ENCODE measurements at places on chromosomes 13 and 19.

- DNase-seq: no peak
Measured at GRCh38 chr13:23180711-23181110, at the start of gene SGCG. SGCG (plus strand) TSS chr13:23180979; CDS start chr13:23203695, 22,716 bp downstream.

DNA sequence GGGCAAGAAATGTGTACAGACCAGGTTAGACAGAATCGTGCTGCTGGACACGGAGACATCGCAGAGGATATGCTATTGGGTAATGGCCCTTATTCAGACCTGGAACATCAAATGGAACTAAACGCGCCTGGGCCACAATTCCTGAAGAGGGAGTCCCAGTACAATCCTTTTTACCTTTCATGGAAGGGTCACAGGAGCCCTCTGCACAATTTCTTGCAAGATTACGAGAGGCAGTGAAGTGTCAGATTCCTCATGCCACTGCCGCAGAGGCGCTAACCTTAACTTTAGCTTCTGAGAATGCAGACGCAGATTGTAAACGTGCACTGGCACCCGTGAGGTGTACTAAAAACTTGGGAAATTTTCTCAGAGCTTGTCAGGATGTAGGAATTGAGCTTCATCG is 18.1 kb downstream of the CLEC4M start:
- DNase-seq: no peak

DNA sequence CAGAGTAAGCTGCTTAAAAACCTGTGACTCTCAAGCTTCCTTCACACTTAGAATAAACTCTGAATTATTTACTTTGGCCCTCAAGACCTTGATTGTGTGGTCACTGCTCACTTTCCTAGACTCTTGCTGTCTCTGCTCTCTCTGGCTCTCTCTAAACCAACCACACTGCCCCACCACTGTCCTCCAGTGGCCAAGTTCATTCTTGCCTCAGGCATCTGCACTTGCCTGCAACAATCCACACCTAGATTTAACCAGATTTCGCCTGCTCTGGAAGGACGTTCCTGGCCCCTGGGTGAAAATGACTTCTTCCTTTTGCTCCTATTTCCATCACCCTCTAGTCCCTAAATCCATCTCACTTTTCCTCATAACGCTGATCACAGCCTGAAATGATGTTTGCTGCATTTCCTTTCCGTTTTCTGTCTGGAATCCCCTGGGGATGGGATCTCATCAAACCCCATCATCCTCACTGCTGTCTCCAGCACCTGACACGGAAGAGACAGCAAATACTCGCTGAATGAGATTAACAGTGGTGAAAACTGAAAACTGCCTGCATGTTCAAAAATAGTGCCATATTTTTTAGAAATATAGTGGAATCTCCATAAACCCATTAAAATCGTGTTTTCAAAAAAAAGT is 232.6 kb downstream of the UQCRFS1 start:
- DNase-seq: no peak

GRCh38 chr19:53045536-53045935 is 996 bp downstream of the ERVV-2 start:
- DNase-seq: no peak

GRCh38 chr13:98285317-98285716 is 108.2 kb upstream of the RNF113B start:
- DNase-seq: peak; percentile 93

DNA sequence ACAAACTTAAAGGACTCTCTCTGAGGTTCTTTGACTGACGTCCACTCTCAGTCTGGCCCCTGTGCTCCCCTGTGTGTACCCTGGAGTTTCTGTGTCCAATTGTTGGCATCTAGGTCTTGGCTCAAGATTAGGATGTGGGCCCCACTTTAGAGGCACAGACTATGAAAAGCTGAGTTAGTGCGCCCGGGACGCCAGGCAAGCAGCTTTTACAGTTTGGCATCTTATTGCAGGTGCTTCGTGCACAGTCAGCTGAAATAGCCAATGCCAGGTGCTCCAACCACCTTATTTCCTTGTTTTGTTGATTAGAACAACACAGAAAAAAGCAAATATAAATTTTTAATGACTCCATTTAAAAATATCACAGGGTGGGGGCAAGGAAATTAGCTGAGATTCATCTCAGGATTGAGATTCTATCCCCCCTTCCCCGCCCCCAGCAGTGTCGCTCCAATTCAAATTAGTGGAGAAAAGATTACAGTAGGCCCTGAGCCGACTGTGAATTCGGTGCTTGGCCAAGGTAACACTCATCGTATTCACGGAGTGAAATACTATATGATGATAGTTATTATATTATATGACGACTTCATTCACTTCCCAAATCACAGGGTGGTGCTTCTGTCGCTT is 4.3 kb downstream of the SOX1 start:
- peak; percentile 69 for DNase-seq

DNA sequence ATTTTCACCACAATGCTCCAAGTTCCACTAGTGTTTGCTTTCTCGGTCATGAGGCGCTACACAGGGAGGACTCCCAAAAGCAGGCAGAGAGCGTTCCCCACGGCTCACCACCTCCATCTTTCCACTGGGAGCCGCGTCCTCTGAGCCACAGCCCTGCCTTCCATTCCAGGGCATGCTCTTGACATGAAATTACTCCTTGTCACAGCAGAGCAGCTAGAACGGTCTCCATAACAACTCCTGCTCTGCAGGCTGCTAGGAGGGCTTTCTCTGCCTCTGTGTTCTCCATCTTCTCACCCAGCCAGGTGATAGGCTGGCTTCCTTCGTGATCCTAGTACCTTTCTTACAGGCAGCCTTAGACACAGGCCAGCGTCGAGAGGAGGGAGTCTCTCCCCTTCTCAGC is 171.8 kb upstream of the UBL3 start:
- DNase-seq: no peak

GRCh38 chr13:46288570-46289259 is 77.0 kb downstream of the LRRC63 start:
- peak; percentile 31 for DNase-seq

GRCh38 chr13:26557051-26557392 is 461 bp upstream of the WASF3 start:
- no peak for DNase-seq

GRCh38 chr13:98664047-98664446 is 87.1 kb upstream of the STK24 start:
- DNase-seq: no peak

DNA sequence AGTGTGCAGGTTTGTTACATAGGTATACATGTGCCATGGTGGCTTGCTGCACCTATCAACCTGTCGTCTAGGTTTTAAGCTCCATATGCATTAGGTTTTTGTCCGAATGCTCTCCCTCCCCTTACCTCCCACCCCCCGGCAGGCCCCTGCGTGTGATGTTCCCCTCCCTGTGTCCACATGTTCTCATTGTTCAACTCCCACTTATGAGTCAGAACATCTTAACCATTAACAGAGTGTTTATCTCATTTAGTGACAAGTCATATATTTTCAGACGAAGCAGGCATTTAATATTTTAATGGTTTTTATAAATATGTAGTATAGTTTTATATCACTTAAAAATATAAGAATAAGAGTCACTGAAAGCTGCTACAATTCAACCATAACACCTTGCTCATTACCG is 780.5 kb upstream of the ARGLU1 start:
- DNase-seq: no peak

DNA sequence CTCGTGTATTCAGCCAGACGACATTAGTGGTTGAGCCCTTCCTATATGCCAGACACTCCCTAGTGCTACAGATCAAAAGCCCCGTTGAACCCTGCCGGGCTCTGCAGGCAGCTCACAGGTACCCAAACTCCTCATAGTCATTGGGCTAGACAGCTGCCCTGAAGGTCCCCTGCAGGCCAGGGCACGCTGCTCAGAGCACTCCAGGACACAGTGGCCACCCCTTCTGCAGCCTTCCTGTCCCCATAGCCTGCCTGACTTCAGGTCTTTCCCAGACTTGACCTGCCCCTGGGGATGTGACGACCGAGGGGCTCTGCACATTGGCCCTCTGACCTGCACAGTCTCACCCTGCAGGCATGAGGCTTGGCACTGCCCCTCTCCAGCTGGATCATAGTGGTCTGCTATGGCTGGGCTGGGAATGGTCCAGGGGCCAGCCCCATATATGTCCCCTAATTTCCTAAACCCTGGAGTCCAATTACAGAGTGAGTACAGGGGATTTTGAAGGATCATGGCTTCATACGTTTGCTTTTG is 64.2 kb upstream of the UBAC2 start:
- no peak for DNase-seq

DNA sequence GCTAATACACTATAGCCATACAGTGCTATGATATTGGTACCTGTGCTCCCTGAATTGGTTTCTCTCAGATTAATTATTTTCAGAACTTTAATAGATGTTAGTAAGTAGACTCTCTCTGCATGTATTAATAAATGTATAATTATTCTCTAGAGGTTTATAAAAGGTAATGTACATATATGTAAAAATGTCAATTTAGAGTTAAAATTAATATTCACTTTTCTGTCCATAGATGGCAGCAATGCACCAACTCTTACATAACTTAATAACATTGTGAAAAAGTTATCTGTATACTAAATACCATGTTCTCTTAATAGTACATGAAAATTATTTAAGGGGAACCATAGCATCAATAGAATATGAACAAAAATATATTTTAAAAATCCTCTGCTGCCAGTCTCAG is 515.0 kb upstream of the KLHL1 start:
- no peak for DNase-seq

- no peak for DNase-seq
Measured at GRCh38 chr19:58586133-58586765, 13.1 kb upstream of the MZF1 start.

- no peak for DNase-seq
Measured at GRCh38 chr19:2561895-2562294, 86.0 kb downstream of the GADD45B start.

- DNase-seq: no peak
Measured at GRCh38 chr13:40963927-40964326, 55.2 kb downstream of the ELF1 start.

GRCh38 chr13:41312176-41312500 is 1.1 kb downstream of the NAA16 start:
- no peak for DNase-seq

DNA sequence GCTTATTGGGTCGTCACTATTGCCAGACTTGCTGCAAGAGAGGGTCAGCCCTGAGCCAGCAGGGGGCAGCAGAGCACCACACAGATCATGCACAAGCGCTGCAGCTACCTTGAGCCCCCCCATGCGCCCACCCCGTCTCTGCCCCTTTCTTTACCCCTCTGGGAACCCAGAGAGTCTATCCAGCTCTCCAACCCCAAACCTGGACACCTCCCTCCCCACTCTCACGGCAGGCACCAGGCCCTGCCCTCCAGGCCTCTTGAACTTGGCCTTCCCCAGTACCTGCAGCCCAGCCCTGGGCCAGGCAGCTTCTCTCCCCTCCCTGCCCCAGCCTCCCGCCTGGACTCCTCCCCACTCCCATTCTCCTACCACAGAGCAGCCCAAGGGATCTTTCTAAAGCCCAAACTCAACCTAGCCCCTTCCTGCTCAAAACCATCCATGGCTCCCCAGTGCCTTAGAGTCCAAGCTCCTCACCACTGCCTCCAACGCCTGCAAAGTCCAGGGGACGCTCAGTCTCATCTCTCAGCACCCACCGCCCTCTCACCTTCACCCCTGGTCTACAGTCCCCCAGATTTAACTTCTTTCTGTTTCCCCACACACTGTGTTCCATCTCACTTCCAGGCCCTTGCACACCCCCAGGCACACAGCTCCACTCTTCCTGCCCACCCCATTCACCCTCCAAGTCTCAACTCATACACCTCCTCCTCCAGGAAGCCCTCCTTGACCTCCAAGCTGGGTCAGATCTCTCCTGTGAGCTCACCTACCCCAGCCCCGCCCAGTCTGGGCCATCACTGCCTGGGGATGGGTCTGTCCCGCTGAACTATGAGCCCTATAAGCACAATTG is 9.4 kb upstream of the CEACAM16 start:
- peak; percentile 16 for DNase-seq

DNA sequence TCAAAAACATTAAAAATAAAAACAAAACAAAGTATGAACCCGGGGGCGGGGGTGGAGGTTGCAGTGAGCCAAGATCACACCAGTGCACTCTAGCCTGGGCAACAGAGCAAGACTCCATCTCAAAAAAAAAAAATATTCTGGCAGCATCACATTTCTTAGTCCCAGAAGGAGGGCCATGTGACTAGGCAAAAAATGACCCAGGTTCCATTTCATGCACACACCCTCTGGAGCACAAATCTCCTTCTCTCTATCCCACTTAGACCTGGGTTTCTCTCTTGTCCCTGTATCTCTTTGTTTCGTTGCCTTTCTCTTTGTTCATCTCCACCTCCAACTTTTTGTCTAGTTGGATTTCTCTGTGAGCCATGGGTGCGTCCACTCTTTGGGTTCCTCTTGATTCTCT is 6.2 kb upstream of the CYP2A7 start:
- no peak for DNase-seq

GRCh38 chr19:34135821-34136611 is 36.3 kb upstream of the LSM14A start:
- DNase-seq: no peak

DNA sequence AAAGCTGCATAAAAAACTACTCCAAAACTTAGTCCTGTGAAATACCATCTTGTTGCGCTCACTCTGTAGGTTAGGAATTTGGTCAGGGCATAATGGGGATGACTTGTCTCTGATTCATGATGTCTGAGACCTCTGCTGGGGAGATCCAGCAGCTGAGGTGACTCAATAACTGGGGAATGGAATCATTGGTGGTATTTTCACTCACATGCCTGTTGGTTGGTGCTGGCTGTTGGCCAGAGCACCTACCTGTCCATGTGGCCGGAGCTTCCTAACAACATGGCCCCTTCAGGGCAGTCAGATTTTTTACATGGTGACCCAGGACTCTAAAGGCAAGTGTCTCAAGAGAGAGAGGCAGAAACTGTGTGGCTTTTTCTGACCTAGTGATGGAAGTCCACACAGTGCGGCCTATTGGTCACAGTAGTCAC is 7.4 kb upstream of the ESD start:
- no peak for DNase-seq

DNA sequence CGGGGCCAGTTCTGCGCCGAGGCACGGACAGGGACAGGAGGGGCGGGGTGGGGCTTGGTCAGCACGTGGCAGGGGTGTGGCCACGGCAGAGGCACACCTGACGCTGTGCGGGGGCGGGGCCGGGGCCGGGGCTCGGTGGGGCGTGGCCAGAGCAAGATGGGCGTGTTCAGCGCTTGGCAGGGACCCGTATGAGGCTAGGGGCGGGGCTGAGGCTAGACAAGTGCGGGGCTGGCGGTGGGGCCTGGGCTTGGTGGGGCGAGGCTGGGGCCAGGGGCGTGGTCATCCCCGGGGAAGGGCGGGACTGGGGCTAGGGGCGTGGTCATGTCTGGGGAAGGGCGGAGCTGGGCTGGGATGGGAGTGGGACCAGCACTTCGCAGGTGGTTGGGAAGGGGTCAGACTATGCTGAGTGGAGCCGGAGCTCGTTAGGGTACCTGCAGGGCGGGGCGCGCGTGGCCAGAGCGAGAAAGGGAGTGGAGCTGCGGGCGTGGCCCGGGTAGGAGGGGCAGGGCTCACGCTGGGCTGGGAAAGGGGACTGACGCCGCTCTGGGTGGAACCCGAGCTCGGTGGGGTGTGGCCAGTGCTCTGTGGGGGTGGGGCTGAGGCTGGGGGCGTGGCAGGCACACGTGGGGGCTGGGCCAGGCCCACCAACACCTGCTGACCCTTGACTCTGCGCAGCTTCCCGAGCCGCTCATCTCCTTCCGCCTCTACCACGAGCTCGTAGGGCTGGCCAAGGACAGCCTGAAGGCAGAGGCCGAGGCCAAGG is 12.8 kb downstream of the POLR2E start:
- no peak for DNase-seq

Measured in NCI-H1092 (cell line).